ENCODE measurements at places on chromosomes 11 and 22. TPM values are rescaled to one million over a fixed set of nuclear protein-coding genes. Genes with fewer than 3 reads are reported as not detected.

- DNase-seq, result no peak
Observed at GRCh38 chr22:36769541-36770512, 6.1 kb downstream of the IFT27 start.

- DNase-seq, result no peak
Observed at GRCh38 chr11:120516461-120517389, 5.2 kb downstream of the GRIK4 start.

- no peak for DNase-seq
Observed at GRCh38 chr11:31720225-31720624, 90.9 kb downstream of the PAX6 start.

DNA sequence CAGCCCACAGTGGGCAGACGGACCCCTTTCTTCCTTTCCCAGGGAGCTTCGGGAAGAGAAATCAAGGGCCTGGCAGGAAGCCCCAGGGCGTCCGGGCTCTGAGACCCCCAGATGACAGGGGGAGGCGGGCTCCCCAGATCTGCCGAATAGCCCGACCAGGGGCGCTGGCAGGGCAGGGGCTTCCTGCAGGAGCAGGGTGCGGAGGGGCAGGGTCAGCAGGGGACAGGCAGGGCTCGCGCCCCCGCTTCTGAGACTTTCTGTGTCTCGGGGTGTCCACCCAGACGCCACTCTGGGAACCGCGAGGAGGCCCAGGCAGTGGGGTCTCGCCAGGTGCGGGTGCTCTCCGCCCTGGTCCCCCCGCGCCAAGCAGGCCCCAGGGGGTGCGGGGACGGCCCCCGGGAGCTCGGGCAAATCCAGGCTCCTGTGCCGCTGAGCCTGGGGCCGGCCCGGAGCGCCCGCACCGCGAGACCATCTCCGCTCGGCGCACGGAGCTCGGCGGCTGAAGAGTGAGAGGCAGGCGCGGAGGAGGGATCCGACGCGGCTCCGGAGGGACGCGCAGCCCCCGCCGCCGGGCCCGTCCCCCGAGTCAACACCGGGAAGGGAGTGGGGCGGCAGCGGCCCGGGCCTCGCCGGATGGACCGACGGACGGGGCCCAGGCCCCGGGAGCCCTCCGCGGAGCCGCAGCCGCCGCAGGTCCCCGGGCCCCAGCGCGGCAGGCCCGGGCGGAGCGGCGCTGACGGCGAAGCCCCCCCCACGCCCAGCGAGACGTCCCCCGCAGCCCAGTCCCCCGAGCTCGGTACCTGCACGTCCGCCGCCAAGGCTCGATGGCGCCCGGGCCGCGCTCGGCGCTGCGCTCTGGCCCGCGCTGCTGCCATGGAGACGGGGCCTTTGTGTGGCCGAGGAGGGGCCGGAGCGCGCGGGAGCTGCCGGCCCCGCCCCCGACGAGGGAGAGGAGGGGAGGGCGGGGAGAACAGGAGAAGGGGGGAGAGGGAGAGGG is at the start of gene PLXNB2:
Gene PLXNB2 (minus strand): TSS at position 894 of the 997 bp plus-strand sequence. CDS start 17,062 bp downstream, outside the sequence.
- no peak for DNase-seq

The SUSD2 gene
- total RNA-seq, result 0.07 TPM

DNA sequence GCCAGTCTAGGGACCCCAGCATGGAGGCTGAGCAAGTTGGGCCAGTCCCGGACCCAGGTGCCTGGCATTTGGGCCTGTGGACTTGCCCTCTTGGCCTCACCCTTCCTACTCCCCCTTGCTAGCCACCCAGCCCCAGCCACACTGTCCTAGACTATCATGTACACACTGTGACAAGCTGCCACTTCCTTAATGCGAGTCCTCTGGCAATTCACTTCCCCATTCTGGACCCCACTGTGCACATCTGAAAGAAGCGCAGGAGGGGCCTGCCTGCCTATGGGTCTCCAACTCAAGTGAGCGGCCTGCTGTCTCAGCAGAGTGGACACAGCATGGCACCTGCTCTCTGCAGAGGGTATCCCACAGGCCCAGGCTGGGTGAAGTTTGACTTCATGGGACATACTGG is 68.5 kb upstream of the LMO1 start:
- DNase-seq, result no peak

- no peak for DNase-seq
Observed at GRCh38 chr22:37053310-37054055, 1.9 kb downstream of the KCTD17 start.

GRCh38 chr11:111573821-111574249 is 28.4 kb upstream of the SIK2 start:
- DNase-seq, result no peak

DNA sequence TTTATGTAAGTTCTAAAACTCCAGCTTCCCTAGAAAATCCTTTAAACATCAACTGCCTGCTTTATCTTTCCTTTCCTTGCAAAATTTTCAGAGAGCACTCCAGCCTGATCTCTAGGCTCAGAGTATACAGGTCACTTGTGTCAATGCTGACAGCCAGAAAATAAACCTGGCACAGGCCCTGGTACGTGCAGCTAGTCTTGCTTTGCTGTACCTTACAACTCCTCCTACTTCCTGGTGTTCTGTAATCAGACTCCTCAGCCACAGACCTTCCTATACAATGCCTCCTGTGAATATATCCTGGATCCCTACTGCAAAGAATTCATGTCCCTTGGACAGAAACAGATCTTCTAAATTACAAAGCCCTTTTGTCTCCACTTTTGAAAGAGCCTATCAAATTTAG is 24.2 kb upstream of the TMEM123 start:
- no peak for DNase-seq

DNA sequence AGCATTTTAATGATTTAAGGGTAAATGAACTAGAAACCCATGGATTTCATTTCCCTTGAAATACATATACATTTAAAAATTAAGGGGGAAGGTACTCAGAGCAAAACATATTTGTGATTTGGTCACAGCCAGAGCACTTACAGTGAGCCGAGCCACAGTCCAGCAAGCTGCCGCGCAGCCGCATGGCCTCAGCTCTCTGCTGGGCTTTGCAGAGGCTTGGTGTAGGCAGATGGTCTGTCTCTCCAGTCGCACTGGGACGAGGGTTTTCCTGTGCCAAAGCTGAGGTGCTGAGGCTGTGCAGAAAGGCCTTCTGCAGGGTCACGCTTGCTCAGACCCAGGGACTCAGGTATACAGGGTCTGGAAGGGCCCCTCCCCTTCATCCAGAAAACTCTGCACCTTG is 367.3 kb downstream of the OPCML start:
- no peak for DNase-seq

The MMP8 gene
- not detected for total RNA-seq

- no peak for DNase-seq
Observed at GRCh38 chr11:95495706-95496105, 264.7 kb upstream of the SESN3 start.

- no peak for DNase-seq
Observed at GRCh38 chr11:121757480-121758125, 304.8 kb upstream of the SORL1-AS1 start.

All from epithelial cell of proximal tubule (primary cell).